Endodermal cell (in vitro differentiated cells): ENCODE measurements at places on chromosomes 1 and 21. TPM values are rescaled to one million over a fixed set of nuclear protein-coding genes. Genes with fewer than 3 reads are reported as not detected.

- peak; percentile 79 for DNase-seq
Observed at GRCh38 chr1:69567652-69568420, at the start of gene LRRC7. TSS of gene LRRC7 (plus strand) at chr1:69567922. CDS start at chr1:69568640, 718 bp downstream.

GRCh38 chr1:44743211-44743610 lies 3.6 kb downstream of the KIF2C start:
- no peak for DNase-seq

GRCh38 chr1:232697187-232697822 lies 67.4 kb upstream of the SIPA1L2 start:
- DNase-seq, result no peak

GRCh38 chr21:28671549-28672195 lies 321.0 kb downstream of the LTN1 start:
- DNase-seq, result no peak

DNA sequence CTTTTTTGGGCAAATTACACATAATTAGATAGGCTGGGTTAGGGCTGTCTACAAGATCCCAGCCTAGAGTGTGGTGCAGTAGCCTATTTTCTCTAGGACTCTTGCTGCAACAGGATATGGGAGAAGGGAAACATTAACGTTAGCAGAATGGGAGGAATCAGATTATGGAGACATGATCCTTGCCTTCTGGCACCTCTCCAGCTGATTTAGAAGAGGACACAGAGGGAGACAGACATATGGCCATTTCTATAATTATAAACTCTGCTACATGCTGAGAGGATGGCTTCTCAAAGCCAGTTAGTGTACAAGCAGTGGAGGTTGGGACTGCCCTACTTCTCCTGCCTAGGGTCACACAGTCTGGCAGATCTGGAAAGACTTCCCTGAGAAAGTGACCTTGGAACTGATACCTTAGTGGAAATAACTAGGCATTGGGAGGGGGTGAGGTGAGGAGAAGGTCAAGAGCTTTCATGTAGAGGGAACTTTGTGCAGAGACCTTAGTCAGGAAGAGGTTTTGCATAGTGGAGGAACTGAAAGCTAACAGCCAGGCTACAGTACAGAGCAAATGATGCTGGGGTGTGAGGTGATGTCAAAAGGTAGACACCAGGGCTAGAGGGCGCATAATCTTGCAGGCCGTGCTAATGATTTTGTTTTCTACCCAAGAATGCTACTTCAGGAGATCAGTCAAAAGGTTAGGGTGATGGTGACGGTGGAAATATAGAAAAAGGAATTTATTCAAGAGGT lies 1.2 kb upstream of the CD1D start:
- no peak for DNase-seq

DNA sequence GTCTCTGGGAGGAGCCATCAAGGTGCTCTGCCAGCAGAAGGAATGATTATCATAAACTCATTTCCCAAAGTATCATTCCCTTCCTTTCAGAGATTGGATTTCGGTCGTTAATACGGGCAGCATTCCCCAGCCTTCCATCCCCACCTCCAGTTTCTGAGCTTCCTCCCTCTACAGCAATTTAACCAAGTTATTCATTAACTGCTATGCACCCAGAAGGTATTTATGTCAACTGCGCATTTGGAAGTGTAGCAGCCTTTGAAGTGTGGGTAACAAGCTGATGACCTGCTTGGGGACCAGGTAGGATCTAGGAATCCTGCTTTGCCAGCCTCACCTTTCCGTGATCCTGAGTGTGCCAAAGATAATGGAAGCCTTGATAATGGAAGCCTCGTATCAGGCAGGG lies 172.4 kb upstream of the IGSF21 start:
- DNase-seq, result no peak

DNA sequence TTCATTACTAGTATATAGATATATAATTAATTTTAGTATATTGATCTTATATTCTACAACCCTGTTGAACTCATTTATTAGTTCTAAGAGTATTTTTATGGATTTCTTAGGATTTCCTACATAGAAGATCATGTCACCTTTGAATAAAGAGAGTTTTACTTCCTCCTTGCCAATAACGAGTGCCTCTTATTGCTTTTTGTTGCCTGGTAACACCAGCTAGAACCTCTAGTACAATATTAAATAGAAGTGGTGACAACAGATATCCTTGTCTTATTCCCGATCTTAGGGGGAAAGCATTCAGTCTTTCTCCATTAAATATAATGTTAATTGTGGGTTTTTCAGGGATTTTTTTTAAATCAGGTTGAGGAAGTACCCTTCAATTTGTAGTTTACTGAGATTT lies 40.8 kb downstream of the WNT2B start:
- no peak for DNase-seq

- no peak for DNase-seq
Observed at GRCh38 chr1:247298124-247298481, 33.6 kb downstream of the ZNF496 start.

- DNase-seq, result no peak
Observed at GRCh38 chr1:167450843-167451242, 67.5 kb downstream of the CD247 start.

GRCh38 chr1:202982715-202983430 lies 15.8 kb upstream of the CYB5R1 start:
- no peak for DNase-seq

DNA sequence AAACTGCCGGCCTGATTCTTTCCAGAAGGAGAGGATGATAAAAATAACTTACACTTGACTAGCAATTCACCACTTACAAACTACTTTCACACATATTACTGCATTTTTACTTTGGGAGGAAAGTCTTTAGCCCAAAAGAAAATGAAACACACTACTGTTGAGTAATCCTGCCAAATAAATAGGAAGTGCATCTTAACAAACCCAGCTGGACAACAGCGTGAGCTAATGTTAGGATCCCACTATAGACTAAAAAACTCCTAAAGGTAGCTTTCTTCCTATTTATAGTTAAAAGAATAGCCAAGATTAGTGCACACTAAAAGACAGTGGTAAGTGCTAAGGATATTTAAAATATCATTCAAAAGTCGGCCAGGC lies 83.8 kb downstream of the HSF2BP start:
- no peak for DNase-seq

DNA sequence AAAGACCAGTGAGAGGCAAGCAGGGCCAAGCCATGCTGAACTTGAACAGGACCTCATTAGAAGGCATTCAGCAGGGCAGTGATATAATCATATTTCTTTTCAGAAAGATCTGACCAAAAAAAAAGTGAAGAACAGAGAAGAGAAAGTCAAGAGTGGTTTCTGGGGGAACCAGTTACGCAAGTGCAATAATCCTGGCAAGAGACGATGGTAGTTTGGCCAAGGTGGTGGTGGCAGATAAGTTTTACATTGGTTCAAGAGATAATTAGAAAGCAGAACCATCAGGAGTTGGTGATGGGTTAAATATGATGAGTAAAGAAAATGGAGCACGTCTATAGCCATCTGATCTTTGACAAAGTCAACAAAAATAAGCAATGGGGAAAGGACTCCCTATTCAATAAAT lies 54.3 kb downstream of the ZSWIM5 start:
- DNase-seq, result no peak

DNA sequence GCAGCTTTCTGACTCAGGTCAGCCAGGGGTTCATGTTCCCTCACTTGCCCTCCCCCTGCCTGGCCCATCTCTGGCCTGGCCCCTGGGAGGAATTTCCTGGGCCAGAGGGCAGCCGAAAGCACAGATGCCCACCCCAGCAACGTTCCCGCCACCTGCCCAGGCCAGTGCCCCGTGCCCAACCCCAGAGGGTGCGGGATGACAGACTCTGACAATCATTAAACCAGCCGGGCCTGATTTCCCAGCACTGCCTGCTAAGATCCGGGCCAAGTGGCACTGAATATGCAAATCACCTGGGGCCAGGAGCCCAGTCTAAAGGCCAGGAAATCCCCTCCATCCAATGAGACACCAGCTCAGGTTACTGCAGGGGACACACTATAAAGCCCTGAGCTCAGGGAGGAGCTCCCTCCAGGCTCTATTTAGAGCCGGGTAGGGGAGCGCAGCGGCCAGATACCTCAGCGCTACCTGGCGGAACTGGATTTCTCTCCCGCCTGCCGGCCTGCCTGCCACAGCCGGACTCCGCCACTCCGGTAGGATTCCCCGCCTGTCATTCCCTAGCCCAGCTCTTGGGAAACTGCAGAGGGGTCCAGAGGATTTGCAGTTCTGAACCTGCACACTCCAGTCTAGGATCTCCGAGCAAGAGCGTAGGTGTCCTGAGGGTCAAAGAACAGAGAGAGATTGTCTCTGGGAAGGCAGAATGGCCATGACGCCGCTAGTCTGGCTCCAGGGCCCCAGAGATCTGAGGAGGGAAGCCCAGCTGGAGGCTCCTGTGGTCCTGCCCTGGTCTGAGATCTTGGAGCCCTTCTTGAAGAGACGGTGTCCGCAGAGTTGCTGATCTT lies at the start of gene ELF3:
ELF3 (plus strand) TSS at position 408 of the 836 bp plus-strand sequence. CDS start 550 bp downstream, outside the sequence.
- peak; percentile 97 for DNase-seq

DNA sequence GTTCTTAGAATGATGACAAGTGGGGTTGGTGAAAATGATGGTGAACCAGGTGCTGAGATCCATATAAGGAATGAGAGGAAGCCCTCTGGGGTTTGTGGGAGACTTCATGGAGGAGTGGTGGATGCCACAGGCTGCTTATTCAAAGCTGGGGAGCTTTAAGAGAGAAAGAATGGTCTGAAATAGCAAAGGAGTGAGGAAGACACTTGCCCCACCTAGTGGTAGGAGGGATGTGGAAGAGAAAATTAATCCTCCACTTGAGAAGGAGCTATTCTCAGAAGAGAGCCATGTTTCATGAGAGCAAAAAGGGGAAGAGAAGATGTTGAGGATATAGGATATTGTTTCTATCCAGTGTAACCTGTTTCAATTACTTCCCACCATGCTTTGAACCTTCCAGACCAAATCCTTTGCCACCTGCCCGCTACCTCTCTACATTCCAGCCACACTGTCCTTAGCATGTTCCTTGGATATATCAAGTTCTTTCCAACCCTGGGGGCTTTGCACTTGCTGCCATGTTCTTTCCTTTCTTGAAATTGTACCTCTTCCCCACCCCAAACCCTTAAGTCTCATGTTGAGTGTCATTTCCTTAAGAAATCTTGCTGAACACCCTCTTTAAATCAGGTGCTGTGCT lies 19.6 kb upstream of the ZNF648 start:
- peak; percentile 72 for DNase-seq

DNA sequence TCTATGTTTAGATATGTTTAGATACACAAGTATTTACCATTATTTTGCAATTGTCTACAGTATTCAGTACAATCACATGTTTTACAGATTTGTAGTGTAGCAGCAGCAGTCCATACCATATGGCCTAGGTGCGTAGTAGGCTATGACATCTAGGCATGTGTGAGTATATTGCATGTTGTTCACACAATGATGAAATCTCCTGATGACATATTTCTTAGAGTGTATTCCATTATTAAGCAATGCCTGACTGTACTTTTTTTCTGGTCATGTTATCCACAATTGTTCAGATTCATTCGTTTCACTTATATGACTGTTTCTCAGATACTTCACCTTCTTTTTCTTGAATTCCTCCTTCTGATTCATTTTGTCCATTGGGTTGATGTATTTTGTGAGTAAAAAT lies 9.9 kb upstream of the BACE2 start:
- DNase-seq, result no peak

- no peak for DNase-seq
Observed at GRCh38 chr1:238052496-238053266, 162.0 kb upstream of the ZP4 start.

DNA sequence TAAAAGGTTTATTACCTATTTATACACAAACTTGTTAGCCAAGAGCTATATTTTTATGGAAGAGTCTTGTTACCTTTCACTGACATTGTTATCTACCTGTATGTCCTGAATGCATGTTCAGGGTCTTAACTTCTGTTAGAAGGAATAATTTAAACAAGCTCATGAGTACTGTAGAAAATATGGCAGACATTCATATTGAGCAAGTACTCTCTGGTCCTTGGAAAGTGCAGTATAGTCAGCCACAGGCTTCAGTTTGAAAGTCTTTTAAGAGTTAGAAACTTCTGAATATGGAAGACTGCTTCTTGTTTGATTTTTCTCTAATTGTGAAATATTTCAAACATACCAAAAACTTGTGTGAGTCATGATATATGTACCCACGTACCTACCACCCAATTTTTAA lies 16.6 kb downstream of the DIP2A start:
- no peak for DNase-seq

- DNase-seq, result peak; percentile 64
Observed at GRCh38 chr1:26851106-26851684, 11.8 kb upstream of the SFN start.

DNA sequence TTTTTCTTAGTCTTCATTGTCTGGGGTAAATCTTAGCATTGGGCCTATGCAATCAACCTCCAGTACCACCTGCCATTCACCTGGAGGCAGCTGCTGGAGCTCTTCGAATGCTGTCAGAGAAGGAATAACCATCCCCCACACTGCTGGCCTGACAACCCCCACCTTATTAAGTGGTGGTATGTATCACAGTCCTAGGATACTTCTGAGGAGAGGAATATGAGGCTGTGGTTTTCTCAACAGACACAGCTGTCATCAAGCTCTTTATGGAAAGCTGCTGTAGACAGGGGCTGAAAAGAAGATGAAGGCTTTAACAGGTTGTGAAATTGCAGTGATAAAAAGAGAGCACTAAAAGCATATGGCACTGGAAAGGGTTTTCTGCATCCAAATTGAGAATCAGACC lies 61.7 kb downstream of the TSEN15 start:
- DNase-seq, result no peak

DNA sequence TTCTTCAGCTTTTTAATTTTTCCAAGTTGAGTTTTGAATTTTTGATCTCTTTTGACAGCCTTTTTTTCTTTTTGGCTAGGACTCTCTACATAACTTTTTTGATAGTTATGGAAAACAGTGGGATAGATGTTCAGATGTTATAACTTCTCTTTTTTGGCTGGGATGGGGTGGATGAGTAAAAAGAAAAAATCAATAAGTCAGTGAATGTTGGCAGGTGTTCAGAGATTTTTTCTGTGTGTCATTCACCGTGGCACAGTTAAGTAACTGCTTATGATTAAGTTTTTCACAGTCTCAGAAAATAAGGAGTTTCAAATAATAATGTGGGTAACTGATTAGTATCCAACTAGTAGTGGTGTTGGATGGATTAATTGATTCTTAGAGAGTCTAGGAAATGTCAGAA lies 24.0 kb downstream of the HS2ST1 start:
- no peak for DNase-seq

DNA sequence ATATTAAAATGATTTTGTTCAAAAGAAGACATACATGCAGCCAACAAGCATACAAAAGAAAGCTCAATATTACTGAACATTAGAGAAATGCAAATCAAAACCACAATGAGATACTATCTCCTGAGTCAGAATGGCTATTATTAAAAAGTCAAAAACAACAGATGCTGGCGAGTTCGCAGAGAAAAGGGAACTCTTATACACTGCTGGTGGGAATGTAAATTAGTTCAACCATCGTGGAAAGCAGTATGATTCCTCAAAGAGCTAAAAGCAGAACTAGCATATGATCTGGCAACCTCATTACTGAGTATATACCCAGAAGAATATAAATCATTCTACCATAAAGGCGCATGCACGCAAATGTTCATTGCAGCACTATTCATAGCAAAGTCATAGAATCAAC lies 126.0 kb upstream of the HMCN1 start:
- DNase-seq, result no peak

AXDND1 gene
- total RNA-seq, result 0.77 and 1.3 TPM in 2 replicates

GPR25 gene
- total RNA-seq, result not detected in 2 replicates

CLCA2 gene
- total RNA-seq, result not detected in 3 replicates

TMEM82 gene
- total RNA-seq, result 3.2 to 4.9 TPM (median 4.7 TPM) in 3 replicates

OR2T33 gene
- total RNA-seq, result not detected in 2 replicates

LCE1E gene
- not detected in 3 replicates for total RNA-seq

CSF3R gene
- total RNA-seq, result 1.1 to 1.9 TPM (median 1.5 TPM) in 3 replicates

SORT1 gene
- 31.7 to 44.9 TPM (median 39.0 TPM) in 3 replicates for total RNA-seq

NMNAT2 gene
- total RNA-seq, result 5.1 and 5.9 TPM in 2 replicates

LCE2A gene
- not detected in 3 replicates for total RNA-seq

BCL10 gene
- total RNA-seq, result 21.3 to 31.0 TPM (median 23.2 TPM) in 3 replicates

KIF17 gene
- total RNA-seq, result 7.7 to 8.9 TPM (median 8.0 TPM) in 3 replicates

KISS1 gene
- total RNA-seq, result not detected in 2 replicates

IGSF9 gene
- total RNA-seq, result 7.5 and 8.5 TPM in 2 replicates
